Activated naive CD4-positive, alpha-beta T cell treated with anti-CD3 and anti-CD28 coated beads, Interleukin-2, amount 10 ng/mL, durations not matched to agents 7 days and 5 days (primary cell): ENCODE measurements at places on chromosomes 12 and 14.

- DNase-seq: no peak
Measured at GRCh38 chr12:65100140-65100539, 21.0 kb downstream of the WIF1 start.

GRCh38 chr14:52692248-52692962, 3.0 kb downstream of the ERO1A start:
- peak; percentile 60 for DNase-seq

DNA sequence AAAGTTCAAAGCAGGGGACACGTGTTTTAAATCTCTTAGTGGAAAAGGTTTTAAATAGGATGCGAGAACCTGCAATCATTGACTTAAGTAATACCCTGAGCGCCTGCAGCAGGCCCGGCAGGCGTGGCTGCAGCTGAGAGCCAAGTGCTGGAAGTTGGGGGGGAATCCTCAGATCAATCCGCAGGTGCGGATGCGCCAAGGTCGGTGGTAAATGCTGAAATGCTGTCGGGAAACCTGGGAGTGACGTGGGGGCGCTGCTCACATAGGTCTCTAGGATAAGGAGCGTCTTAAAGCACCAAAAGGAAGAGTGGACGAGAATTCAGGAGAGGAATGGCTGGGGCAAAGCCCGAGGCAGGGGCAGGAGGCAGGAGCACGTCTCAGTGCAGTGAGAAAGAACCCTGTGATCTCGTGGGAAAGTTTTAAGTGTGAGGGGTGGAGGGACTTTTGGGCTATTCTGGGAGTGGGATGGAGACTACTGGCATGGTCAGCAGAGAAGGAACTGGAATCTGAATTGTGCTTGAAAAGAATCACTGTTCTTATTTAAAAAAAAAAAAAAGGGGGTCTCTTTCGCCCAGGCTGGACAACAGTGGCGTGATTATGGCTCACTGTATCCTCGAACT, 883 bp upstream of the CDCA4 start:
- peak; percentile 63 for DNase-seq

DNA sequence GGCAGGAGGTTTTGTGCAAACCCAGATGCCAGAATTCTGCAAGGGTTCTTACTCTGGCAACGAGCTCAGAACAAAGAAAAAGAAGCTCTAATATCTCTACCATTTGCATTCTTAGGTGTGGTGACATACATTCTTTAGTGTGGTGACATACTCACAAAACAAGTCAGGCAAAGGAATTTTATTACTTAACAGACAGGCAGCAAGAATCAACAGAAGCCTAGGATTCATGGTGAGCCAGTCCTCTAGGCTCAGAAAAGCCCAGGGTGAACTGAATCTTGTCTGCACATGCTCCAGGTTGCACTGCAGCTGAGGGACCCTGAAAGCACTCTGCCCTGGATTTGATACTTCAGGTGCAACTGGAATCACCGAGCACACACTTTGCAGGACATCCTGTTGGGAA, 122.4 kb upstream of the PTPRQ start:
- DNase-seq: no peak

DNA sequence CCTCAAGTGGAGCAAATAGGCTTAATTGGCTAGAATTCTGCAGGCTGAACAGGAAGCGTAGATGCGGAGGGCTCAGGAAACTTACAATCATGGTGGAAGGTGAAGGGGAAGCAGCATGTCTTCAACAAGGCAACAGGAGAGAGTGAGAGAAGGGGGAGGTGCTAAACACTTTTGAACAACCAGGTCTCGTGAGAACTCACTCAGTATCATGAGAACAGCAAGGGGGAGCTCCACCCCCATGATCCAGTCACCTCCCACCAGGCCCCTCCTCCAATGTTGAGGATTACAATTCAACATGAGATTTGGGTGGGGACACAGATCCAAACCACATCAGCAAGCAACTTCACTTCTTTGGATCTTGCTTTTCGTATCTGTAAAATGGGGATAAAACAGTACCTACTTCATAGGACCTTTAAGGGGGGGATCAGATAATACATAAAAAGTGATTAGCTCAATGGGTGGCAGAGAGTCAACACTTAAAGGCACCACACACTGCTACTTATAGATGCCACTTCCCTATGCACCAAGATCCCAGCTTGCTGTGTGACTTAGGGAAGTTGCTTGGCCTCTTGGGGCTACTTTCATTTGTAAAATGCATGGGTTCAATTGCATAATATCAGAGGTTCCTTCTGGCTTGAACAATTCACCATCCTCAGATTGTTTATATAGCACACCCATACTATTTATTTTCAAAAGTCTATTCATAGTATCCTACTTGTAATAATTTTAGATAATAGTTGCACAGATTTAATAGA, 184.8 kb upstream of the RPH3A start:
- DNase-seq: no peak

DNA sequence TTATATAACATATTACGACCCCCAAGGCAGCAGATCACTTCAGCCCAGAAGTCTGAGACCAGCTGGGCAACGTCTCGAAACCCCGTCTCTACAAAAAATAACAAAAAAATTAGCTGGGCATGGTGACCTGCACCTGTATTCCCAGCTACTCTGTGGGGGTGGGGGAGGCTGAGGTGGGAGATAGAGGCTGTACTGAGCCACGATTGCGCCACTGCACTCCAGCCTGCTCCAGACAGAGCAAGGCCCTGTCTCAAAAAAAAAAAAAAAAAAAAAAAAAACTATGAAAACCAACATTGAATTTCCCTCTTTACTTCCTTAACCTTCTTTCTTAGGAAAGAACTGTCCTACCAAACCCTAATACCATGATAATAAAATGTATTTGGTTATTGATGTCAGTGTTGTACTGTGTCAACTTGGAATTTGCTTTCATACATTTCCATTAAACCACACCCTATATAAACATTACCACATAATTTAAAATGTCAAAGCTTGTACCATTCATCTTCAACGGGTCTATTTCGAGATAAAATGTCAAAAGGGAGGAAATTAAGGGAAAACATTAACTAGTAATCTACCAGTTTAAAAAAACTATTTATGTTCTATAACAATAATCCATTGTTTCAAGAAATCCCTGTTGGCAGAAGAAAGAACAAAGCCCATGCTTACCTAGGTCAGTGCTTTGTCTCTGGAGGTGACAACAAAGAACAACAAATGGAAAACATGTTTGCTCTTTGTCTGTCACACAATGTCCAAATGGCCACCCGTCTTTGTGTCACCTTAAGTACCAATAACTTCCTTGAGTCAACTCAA, 17.4 kb downstream of the GALNT4 start:
- DNase-seq: no peak

GRCh38 chr12:14473707-14474287, 93.9 kb downstream of the PLBD1 start:
- DNase-seq: no peak

- no peak for DNase-seq
Measured at GRCh38 chr14:104514156-104514848, 65.3 kb upstream of the C14orf180 start.

DNA sequence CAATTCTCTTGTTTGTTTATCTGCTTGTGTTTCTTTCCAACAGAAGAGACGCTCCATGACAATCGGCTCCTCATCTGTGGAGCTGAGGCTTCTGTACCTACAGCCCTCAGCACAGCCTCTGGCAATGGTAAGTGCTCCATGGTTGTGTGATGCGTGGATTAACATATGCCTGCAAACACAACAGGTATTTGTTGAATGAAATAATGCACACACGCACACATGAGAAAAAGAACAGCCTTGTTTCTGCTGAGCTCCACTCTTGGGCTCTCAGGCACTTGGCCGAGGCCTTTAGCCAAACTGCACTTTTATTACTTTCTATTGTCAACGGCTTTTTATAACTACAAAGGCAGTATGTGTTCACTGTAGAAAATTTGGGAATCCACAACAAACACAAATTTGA, 120.4 kb upstream of the TMCC3 start:
- no peak for DNase-seq

- DNase-seq: no peak
Measured at GRCh38 chr14:31294746-31295405, 87.3 kb upstream of the HECTD1 start.

GRCh38 chr12:39620659-39621658, 1.4 kb upstream of the ABCD2 start:
- DNase-seq: peak; percentile 76

GRCh38 chr14:22560662-22561365, 28.2 kb downstream of the DAD1 start:
- peak; percentile 41 for DNase-seq
